H7 (cell line): ENCODE measurements at places on chromosomes 4 and X.
A peak's percentile ranks its signal among the peaks of the same experiment; 100 is the strongest.

DNA sequence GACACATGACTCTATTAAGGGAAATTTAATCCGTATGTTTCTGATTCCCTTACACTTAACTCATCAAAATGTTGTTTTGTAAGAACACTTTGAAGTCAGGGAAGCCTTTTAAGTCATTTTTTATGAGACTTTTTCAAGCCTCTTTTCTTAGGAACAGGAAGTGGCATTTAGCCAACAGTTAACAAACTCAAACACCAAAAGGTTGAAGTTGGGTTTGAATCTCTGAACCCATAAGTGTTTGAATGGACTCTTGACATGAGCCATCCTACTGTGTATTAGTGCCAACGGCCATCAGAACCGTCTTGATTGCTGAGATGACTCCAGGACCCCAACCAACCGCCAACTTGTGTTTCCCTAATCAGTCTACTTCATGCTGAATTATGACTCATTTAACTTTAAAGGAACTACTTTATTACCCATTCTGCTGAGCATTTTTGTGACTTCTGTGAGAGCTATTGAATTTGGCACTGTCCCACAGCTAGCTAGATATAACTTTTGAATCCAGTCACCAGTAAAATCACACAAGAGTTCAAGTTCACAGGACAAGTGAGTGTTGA, 209.1 kb upstream of the FAT1 start:
- DNase-seq = no peak

DNA sequence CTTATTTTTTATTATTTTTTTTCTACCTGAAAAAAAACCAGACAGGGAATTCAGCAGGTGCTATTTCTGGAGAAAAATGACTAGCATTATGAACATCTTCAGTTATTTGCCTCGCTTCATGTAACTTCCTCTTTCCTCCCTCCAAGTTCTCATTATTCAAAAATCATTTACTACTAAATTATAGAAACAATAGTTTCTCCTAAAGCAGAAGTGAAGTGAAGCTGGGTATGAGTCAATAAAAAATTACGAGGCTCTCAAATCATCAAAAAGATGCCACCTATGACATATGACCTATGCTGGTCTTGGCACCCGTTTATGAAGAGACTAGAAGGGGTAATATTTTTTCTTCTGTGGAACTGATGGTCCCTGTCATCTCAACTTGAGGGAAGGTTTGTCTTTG, 145.0 kb upstream of the AADAT start:
- DNase-seq = no peak

- DNase-seq = no peak
Observed at GRCh38 chr4:65861993-65862392, 191.7 kb upstream of the EPHA5 start.

DNA sequence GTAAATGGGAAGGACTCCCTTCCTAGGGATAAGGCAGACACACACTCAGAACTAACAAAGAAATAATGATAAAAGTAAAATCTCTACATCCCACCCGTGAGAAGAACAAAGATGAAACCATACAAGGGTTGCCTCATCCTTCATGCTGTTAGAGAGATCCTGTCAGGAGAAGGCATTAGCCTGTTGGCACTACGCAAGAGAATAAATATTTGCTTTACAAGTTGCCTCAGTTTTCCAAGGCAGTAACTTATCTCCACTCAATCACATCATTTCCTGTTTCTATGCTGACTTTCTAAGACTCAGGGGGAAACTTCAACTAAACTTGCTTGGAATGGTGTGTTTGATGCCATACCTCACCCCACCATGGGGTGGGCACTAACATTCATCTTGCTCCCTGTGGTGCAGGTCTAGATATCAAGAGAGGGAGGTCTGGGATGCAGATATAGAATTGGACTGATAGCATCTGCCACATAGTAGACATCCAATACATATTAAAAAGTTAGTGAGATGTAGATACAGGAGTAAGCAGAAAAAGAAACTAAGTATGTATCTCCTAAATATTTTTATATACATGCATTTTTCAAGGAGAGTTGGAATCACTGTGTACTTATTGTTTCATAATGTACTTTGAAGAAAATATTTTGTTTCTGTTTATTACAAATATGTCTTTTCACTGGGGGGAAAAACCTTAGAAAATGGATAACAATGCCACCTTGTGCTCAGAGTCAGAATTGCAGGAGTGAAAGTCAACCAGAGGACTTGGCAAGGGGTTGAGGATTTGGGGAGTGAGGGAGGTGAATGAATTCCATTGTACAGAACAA, 57.2 kb upstream of the BEX4 start:
- peak; percentile 39 for DNase-seq

GRCh38 chr4:119589165-119589564, 39.4 kb downstream of the PDE5A start:
- DNase-seq = no peak

DNA sequence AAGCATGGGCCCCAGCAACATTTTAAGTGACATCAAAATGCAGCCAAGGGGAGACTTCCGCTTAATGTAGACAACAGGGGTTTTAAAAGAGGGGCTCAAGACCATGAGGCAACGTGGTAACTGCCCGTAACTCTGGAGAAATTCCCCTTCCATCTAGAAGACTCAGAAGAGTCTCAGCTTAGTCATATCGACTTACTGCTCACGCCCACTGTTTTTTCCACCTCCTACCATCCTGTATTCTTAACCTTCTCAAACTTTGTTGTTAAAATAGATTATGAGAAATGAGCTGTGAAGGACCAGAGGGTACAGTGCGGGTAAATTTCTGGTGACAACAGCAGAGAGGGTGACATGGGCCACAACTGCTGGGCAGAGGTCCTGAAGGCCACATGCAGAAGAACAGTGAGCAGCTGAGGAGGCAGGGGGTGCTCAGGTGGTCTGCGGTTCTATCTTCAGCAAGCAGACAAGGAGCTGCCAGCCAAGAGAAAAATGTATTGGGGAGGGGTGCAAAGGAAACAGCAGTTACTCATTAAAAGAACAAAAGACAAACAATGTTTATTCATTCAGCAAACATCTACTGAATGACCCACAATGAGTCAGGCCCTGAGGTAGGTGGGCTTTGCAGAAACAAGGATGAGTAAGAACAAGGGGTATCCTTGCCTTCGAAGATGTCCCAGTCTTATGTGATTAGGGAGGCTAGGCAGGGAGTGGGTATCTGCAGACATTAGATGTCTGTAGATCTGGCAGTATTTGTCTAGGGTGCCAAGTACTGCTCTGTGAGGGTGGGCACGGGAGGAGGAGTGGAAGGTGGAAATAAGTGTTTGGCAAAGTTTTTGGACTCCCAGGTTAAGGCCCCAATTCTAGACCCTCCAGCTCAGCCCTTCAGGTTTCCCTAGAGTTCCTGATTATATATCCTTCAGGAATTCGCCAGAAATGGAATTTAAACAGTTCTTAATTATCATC, 175.3 kb downstream of the TSPAN5 start:
- DNase-seq = no peak

GRCh38 chr4:80486603-80487002, 151.1 kb downstream of the CFAP299 start:
- DNase-seq = no peak

GRCh38 chr4:36966756-36967460, 277.6 kb upstream of the NWD2 start:
- no peak for DNase-seq

DNA sequence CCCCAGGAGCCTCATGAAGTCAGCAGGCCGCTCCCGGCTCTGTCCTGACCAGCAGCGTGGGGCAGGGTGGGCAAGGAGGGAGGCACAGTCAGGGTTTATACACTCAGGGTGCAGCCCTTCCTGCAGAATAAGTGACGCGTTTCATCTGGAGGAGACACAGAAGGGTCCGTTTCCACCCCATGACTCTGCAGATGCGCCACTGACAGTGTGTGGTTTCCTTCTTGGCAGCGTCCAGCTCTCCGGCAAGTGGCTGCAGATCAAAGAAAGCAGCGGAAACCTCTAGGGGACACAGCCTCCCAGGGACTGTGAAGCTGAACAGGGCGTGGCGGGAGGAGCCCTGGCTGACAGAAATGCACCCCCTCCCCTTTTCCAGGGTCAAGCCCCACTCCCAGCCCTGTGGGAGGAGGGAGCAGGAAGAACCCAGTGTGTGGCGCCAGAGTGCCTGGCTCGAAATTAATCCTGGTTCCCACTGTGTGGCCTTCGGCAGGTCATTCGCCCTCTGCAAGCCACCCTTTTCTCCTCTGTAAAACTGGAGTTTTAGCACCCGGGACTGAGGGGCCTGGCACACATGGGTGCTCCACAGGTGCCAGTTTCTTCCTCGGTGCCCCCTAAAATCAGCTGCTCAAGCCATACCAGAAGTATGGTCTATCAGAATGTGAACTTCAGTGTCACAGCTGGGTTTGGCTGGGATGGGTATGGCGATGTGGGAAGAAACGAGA, 17.3 kb upstream of the TBC1D14 start:
- DNase-seq = peak; percentile 89

- no peak for DNase-seq
Observed at GRCh38 chr4:2264481-2265041, 2.7 kb upstream of the MXD4 start.

- DNase-seq = no peak
Observed at GRCh38 chr4:152594978-152595925, 59.4 kb upstream of the FBXW7 start.

GRCh38 chr4:89496851-89497250, 189.3 kb upstream of the GPRIN3 start:
- DNase-seq = no peak

DNA sequence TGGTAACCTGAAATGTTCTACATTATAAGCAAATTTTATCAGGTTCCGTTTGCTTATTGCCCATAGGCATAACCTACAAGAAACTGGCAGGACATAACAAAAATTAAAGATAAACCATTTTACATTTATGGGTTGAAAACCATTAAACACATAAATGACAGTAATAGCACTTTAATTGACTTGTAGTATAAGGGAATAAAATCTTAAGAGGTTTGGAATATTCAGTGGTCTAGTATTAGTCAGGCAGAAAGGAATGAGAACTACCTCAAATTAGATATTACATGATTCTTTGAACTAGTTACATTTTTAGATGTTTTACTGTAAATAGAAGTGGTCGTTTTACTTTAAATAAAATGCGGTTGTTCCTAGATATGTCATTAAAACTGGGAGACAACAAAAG, 111.9 kb downstream of the ADAMTS3 start:
- no peak for DNase-seq

GRCh38 chr4:107743532-107743931, 23.5 kb upstream of the PAPSS1 start:
- DNase-seq = no peak

DNA sequence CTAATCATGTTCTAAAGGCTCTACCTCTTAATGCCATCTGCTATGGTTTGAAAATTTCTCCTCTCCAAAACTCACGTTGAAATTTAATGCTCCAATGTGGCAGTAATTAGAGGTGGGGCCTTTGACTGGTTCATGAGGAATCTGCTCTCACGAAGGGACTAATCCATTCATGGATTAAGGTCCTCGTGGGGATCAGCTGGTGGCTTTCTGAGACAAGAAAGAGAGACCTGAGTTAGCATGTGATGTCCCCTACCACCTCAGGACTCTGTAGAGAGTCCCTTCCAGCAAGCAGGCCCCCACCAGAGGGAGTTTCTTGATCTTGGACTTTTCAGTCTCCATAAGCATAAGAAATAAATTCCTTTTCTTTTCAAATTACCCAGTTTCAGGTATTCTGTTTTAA, 65.3 kb downstream of the WDFY3 start:
- no peak for DNase-seq

DNA sequence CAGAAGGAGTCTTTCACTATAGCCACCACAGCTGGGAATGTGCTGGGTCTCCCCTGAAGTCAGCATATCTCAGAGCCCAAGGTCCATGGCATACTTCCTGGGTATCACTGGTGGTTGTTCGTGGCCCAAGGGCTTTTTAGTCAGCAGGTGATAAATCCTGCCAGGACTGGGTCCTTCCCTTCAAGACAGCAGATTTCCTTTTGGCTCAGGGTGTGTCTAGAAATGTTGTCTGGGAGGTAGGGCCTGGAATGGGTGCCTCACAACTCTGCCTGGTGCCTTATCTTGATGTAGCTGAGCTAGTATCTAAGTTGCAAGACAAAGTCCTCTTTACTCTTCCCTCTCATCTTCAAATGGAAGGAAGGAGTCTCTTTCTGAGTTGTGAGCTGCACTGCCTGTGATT, 102.4 kb upstream of the TMLHE start:
- no peak for DNase-seq

DNA sequence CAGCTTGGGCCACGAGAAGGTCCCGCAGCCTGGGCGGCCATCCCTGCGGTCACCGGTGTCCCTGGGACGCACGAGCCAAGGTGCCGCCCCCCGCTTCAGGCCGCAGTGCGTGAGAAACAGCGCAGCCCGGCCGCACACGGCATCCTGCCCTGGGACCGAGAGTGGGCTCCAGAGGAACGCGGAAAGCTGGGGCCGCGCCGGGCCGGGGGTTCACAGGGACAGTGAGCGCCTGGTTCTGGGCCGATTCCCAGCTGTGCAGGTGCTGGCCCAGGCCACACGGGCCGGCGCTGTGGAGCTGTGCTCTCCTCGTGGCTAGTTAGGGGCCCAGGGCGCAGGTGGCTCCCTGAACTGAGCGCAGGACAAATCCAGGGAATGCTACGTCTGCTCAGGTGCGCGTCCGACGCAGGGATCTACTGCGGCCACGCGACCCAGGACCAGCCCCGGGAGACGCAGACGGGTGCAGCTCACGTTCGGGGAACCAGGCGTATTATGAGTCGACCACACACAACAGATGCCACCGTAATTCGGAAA, 25.8 kb upstream of the GTPBP6 start:
- no peak for DNase-seq

- DNase-seq = peak; percentile 55
Observed at GRCh38 chr4:6687947-6688878, 5.5 kb upstream of the S100P start.

- DNase-seq = no peak
Observed at GRCh38 chr4:118206627-118207026, 146.2 kb downstream of the PRSS12 start.

DNA sequence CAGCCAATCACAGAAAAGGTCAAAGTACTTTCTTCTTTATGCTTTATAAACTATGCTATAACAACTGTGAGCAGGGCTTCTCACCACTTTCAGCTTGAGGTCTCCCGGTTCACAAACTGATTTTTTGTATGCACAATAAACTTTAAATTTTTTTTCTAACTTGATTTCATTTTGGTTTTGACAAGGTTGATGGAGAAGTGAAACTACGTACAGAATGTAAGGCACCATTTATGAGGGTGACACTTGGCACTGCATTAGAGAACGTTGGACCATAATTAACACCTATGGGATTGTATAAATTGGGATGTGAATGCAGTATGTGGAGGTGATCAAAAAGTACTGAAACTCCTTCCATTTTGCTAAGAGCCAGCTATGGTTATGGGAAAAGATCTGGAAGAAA, 857.9 kb upstream of the HTR2C start:
- DNase-seq = no peak

DNA sequence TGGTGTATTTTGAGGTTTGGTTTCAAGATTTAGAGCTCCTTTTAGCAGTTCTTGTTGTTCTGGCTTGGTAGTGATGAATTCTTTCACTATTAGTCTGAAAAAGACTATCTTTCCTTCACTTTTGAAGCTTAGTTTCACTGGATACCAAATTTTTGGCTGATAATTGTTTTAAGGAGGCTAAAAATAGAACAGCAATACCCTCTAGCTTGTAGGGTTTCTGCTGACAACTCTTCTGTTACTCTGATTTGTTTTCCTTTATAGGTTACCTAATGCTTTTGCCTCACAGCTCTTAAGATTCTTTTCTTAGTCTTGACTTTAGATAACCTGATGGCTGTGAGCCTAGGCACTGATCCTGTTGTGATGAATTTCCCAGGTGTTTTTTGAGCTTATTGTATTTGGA, 33.6 kb upstream of the HEPH start:
- no peak for DNase-seq

- no peak for DNase-seq
Observed at GRCh38 chrX:27838185-27838584, 30.4 kb downstream of the MAGEB10 start.
